ENCODE measurements at places on chromosomes 1 and 21. TPM values are rescaled to one million over a fixed set of nuclear protein-coding genes. Genes with fewer than 3 reads are reported as not detected.

TPTE gene
- total RNA-seq = not detected

CACNA1S gene
- not detected for total RNA-seq

GRCh38 chr1:234839663-234840062 lies 229.7 kb upstream of the IRF2BP2 start:
- DNase-seq = no peak

SLC35F3 gene
- not detected for total RNA-seq

- DNase-seq = no peak
These were observed 104.9 kb upstream of the PTGFR start for GRCh38 chr1:78385744-78386462.

DNA sequence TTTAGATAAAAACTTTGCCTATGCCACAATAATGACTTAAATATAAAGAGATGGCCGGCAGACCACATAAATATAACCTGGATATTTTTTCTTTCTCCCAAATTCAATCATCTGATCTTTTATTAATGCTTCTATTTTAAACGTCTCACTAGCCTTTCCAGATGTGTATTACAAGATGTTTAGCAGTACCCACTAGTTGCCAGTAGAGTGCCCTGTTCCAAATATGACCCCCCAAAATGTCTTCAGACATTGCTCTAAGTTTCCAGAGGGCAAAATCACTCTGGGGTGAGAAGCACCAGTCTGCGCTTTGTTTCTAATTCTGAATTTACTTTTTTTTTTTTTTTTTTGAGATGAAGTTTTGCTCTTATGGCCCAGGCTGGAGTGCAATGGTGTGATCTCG lies 268.1 kb downstream of the GRIK1 start:
- no peak for DNase-seq

DNA sequence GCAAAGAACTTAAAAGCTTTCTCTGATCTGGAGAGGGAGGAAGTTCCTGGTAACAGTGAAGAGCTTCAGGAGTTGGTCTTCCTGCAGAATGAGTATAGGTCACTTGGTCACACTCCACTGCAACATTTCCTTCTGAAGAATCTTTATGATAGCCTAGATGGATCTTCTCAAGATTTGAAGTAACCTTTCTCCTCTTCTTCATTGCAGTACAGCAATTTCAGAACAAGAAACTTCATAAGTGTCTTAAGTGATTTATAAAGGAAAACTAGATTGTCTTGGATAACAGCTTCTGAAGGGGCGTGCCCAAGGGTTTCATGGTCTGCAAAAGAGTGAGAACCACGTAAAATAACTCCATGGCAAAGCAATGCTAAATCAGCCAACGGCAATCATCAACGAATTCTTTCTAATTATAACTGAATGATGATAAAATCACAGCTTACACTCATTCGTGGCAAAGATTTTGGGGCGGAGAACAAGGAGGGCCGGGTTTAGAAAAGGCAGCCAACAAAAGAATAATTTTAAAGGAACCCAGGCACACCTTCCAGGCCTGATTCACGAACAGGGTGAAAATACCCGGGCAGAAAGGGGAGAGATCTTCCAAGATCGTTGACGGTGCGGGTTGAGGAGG lies 53.9 kb upstream of the ASPM start:
- no peak for DNase-seq

DNA sequence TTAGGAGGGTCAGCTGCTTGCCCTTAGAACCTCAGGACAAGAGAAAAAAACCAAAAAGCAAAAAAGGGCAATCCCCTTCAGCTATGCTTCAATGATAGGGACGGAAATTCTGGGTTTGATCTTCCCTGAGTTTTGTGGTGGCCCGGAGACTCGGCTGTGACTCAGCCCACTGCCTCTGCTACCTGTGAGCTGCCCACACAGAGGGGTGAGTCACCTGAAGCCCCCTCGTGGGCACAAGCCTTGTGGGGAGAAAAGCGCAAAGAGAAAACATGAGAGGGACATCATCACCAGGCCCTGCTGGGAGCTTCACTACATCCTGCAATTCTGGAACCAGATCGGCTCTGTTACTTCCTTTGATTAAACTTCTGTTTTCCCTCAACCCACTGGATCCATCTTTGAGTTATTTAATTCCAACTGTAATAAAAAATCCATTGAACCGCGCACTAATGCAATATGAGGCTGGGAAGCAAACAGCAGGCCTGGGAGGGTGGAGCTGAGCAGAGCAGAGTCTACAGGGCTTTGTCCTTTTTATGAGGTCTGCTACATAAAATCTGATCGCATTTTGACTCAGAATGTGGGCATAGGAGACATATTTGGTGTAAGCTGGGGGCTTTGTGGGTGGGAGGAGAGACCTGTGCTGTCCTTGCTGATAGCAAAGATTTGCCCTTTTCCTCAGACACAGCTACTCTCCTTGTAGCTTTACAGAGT lies 58.7 kb upstream of the STUM start:
- DNase-seq = no peak

NT5C1A gene
- 26.8 TPM for total RNA-seq

DNA sequence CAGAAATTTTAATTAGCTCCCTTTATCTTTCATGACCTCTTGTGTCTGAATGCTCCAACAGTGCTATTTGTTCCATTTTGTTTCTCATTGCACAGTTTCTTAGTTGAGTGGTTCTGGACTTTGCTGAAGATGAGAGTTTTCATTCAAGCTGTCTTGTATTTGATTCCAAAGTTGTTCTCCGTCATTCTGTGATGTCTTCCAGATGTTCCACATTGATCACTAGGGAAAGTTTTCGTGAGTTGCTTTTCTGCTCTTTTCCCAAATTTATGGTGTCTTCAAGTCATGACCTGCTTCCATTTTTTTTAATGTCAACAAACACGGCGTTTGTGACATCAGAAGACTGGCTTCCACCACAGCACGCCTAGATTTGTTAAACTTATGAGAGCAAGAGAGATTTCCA lies 575.5 kb downstream of the MRPL39 start:
- DNase-seq = no peak

DNA sequence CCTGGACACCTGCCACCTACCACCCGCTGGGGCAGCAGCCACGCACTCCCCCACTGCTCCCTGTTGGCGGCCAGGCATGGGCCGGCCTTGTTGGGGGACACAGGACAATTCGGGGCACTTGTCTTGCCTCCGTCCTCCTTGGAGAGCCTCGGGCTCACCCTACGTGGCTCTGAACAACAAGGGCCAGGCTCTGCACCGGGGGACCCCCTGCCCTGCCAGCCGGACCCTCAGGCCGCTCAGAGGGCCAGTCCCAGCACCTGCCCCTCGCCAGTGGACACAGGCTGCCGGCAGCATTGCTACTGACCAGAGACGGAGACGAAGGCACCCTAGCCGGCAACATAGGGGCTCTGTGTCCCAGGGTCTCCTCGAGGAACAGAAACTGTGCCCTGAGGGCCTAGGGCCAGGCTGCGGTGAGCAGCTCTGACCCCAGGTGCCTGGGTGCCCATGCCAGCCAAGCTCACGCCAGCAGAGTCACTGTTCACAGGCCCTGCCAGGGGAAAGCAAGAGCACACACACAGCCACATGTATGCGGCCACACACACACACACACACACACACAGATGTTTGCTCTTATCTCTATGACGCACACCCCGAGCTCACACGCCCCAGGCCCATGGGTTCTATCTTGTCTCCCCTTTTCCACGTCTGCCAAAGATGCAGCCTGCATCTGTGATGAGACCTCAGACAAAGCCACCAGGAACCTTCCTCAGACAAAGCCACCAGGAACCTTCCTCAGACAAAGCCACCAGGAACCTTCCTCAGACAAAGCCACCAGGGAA lies 45.9 kb downstream of the MORN1 start:
- DNase-seq = no peak

MYBPH gene
- total RNA-seq = not detected

DNA sequence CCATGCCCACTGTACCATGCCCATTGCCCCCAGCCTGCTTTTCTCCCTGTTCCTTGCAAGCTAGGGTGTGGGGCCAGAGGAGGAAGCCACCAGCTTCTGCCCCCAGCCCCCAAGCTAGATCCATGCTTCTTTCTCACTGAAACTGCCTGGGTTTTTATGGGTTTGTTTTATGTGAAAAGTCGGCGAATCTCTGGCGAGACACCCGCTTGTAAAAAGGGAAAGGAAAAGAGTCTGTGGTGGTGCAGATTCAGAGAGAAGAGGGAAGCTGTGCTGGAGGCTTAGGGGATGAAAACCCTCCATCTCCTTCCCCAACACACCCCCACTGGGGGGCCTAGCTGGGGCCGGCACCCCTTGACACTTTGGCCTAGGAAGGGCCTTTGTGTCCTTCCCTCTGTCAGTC lies 26.2 kb downstream of the GRHL3 start:
- DNase-seq = no peak

SUSD4 gene
- 2.5 TPM for total RNA-seq

DNA sequence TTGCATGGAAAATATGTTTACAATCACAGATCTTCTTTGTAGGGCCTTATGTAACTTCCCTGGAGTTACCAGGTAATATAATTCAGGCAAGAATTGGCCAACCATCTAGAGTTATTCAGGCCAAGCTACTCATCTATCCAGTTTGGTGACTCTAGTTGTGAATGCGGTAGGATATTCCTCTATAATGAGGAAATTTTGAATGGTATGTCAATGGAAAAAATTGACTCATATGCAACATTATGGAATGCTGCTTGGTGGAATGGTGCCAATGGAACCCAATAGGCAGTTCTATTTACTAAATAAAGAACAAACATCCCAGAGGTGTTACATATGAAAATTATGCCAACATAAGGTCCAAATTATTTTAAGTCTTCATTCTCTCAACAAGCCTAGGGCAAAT lies 5.6 kb upstream of the TNFSF18 start:
- no peak for DNase-seq

CLSTN1 gene
- 63.5 TPM for total RNA-seq

- peak; percentile 75 for DNase-seq
These were observed 1.1 kb upstream of the SMG7 start for GRCh38 chr1:183470961-183471742.

DNAJC6 gene
- total RNA-seq = 4.7 TPM

- DNase-seq = no peak
These were observed 19.2 kb downstream of the CD1D start for GRCh38 chr1:158199849-158200248.

DNA sequence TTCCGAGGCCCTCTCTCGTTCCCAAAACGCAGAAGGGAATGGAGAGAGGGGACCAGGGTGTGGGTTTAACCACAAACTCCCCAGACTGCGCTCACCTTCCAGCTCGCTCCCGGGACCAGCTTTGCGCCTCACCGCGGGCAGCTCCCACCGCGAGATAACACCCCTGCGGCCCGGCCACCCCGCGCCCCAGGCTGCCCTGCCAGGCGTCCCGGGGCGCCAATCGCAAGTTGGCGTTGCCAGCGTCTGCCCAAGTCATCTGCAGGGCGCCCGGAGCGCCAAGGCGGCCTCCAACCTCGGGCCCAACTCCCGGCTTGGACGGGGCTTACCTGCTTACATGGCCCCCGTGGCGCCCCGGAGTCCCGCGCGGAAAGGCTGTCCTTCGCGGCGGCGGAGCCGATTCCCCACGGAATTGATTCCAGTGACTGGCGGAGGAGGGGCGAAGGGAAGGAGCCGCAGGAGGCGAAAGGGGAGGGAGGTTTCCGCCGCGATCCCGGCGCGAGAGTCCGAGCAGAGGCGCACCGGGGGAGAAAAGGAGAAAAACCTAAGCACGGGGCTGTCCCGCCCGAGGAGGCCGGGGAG lies 456 bp downstream of the PTPN14 start:
- peak; percentile 57 for DNase-seq

- DNase-seq = no peak
These were observed 178.5 kb downstream of the RHOU start for GRCh38 chr1:228913626-228914414.

MATN1 gene
- not detected for total RNA-seq

CYP4Z1 gene
- total RNA-seq = 0.71 TPM

SLC45A3 gene
- 5.2 TPM for total RNA-seq

GRCh38 chr1:180181048-180181447 lies 26.4 kb downstream of the QSOX1 start:
- no peak for DNase-seq

DNA sequence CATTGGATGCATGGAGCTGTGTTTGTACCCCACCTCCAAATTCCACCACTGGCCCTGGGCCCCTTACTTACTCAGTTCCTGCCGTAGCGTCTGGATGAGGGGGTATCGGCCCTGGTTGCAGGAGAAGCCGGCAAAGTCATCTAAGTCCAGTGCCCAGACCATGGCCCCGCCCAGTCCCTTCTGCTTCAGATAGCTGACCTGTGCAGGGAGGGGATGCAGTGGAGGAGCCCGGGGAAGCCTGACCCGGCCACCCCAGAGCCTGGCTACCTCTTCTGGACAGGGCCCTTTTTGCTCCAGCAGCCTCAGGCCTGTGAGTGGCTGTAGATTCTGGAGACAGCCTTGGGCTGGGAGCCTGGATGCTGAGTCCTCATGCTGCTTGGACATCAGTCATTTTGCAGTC lies 11.8 kb downstream of the CHIT1 start:
- no peak for DNase-seq

CD1D gene
- total RNA-seq = 1.4 TPM

EPHA8 gene
- total RNA-seq = not detected

GRCh38 chr1:181655756-181656155 lies 172.4 kb downstream of the CACNA1E start:
- no peak for DNase-seq

DNA sequence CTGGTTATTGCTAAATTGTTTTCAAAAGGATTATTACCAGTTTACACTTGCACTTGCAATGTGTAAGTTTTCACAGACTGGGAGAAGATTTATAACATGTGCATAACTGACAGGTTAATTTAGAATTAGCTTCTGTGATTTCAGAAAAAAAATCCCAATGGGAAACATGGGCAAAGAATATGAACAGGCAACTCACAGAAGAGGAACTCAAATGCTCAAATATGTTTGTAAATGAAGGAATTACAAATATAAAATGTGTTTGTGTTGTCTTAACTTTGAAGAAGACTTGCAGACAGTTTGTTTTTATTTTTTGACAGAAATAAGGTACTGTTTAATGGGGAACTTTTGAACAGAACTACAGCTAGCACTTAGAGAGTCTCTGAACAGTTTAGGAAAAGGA lies 8.4 kb downstream of the TSEN15 start:
- no peak for DNase-seq

- DNase-seq = no peak
These were observed 27.7 kb downstream of the IL12RB2 start for GRCh38 chr1:67335411-67335810.

- DNase-seq = no peak
These were observed 10.0 kb downstream of the WNT3A start for GRCh38 chr1:228016653-228017355.

NMNAT1 gene
- 22.2 TPM for total RNA-seq

DNA sequence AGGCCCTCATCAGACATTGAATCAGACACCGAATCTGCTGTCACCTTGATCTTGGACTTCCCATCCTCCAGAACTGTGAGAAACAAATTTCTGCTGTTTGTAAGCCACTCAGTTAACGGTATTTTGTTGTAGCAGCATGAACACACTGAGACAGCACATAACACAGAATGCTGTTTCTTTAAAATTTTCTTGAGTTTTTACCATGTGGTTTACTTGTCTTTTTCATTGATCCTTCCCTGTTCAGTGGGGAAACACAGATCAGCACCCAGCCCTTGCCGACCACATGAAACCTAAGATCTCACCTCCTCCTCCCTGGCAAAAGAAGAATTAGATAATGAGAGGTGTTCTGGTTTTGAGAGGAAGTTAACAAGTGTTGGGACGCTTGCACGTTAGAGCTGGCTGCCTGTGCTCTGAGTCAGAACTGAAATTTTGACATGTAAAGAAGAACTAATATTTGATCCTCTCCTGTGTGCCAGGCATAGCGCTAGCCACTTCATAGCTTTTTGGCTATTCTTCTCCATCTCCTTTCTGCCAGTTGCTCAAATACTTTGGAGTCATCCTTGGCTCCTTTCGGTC lies 179.6 kb downstream of the DHRS3 start:
- DNase-seq = no peak

GPR37L1 gene
- total RNA-seq = 0.05 TPM

FCAMR gene
- total RNA-seq = not detected

GRCh38 chr1:105102371-105102770 lies 1352.7 kb downstream of the AMY1C start:
- no peak for DNase-seq

- DNase-seq = no peak
These were observed 38.8 kb downstream of the CASQ2 start for GRCh38 chr1:115729756-115730155.
